Gastroesophageal sphincter (tissue), 4 donors: ENCODE measurements at places on chromosomes 5 and 9. TPM values are rescaled to one million over a fixed set of nuclear protein-coding genes. Genes with fewer than 3 reads are reported as not detected.

KCNN2 gene
- total RNA-seq: 3.4 TPM

ADCY2 gene
- total RNA-seq: 6.6 TPM

SHC3 gene
- 4.8 TPM for total RNA-seq

TRMO gene
- 19.0 TPM for total RNA-seq
